ENCODE measurements at places on chromosomes 12 and 14.

DNA sequence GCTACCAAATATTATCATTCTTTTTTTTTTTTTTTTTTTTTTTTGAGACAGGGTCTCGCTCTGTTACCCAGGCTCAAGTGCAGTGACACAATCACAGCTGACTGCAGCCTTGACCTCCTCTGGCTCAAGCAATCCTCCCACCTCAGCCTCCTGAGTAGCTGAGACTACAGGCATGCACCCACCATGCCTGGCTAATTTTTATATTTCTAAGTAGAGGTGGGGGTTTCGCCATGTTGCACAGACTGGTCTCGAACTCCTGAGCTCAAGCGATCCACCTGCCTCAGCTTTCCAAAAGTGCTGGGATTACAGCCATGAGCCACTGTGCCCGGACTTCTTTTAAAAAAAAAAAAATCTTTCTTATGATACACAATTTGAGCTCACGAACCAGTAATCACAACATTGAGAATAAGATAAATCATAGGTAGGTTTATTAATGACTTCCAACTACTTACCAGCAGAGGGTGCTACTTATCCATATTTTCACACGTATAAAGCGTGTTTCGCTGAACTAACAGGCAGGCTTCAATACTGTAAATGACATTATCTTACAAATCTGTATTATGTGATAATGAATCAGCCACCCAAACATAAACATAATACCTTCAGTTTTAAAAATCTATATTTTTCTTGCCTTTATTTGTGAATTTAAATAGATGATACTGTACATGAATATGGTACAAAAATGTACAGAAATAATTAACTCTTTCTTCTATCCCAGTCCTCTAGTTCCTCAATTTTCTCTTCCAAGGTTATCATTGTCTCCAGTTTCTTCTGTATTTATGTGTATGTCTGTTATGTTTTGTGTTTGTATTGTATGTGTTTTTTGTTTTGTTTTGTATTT, 42.5 kb upstream of the BCAT1 start:
- no peak for DNase-seq

DNA sequence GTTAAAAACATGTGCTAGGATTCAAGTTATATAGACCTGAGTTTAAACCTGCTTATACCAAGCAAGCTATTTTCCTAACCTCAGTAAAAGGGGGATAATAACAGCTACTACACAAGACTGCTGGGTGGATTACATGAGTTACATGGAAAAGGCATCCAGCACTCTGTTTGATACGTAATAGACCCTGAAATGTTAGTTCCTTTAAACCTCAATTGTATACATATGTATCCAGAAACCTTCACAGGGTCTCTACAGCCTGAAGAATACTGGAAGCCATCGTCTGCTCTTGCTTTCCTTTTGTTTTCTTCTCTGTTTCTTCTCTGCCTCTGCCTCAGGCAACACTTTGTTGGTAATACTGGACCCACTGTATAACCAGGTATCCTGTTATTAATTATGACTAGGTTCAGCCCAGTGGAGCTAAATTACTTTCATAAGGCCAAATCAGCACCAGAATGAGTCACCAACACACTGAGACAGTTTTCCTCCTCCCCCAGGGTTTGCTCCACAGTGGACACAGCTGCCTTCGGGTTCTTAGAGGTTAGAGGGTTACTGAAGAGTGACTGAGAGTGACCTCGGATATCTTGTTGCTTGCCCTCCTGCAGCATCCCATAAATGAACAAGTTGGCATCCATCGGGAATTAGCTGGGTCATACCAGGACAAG, 127.1 kb downstream of the CAPZA3 start:
- no peak for DNase-seq

- no peak for DNase-seq
These were observed 65.0 kb upstream of the SINHCAF start for GRCh38 chr12:31390991-31391390.

- no peak for DNase-seq
These were observed 233.3 kb upstream of the FOXN3 start for GRCh38 chr14:89650077-89650978.

- no peak for DNase-seq
These were observed 79.1 kb downstream of the TMEM117 start for GRCh38 chr12:43914923-43915468.

DNA sequence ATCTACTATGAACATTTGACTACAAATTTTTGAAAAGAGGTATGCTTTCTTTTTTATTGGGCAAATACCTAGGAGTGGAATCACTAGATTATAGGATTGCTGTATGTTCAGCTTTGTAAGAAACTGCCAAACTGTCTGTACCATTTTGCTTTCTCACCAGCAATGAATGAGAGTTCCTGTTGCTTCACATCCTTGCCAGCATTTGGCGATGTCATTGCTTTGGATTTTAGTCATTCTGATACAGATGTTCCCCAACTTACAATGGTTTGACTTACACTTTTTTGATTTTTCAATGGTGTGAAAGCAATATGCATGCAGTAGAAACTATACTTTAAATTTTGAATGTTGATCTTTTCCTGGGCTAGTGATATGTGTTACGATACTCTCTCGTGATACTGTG, 328.7 kb downstream of the RAD51B start:
- no peak for DNase-seq

DNA sequence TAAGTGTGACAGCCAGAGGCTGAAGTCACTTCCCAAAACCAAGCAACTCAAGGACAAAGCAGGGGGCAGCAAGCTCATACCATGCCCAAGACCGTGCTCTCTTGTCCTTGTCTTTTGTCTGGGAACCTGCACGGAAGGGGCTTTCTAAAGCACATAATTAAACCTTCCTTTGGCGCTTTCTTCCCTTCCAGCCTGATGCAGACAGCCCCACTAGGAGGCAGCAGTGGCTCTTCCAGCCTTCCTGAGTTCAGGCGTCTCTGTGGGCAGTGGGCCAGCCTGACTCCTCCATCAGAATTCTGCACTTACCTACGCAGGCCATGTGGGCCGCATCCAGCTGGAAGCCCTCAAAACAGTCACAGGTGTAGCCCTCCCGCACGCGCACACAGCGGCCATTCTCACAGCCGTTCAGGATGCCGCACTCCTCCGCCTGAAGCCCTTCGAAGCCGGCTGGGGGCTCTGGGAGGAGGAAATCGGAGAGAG, 7.6 kb downstream of the ISCA2 start:
- DNase-seq: no peak

- no peak for DNase-seq
These were observed 210.3 kb upstream of the SFSWAP start for GRCh38 chr12:131500564-131500963.

- no peak for DNase-seq
These were observed 267.6 kb downstream of the GRIN2B start for GRCh38 chr12:13713556-13714410.

- DNase-seq: no peak
These were observed 41.9 kb downstream of the SLC6A12 start for GRCh38 chr12:171743-172676.

DNA sequence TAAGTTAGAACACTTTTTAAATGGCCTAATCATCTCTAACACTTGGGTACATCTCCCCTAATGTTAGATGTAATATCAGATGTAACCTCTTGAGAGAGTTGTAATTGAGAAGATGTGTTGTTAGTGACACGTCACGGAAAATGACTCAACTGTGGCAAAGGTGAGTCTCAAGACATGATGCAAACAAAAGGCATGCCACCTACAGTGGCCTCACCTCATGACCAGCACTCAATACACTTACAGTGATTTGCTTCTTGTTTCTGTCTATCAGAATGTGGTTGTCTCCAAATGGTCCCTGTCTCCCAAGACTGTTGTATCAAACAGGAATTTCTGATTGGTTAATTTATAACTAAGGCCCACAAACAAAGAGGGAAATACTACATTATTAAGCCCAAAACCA, 91.2 kb downstream of the SLC25A21 start:
- DNase-seq: no peak

DNA sequence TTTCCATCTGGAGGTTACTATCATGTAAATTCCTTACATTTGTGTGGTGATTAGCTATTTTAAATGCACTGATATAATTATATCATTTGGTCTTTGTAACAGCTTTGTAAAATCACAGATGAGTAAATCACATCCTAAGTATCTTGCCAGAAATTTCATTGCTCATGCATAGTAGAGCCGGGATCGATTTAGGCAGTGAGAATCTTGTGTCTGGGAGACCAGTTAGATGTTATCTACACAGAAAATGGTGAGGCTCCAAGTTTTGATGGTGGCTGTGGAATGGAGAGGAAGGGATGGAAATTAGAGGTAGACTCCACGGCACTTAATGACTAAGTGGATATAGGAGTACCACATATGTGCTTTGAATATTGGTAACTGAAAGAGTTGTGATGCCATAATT, 156.3 kb downstream of the MSRB3 start:
- no peak for DNase-seq
